ENCODE measurements at places on chromosomes 4 and X.

DNA sequence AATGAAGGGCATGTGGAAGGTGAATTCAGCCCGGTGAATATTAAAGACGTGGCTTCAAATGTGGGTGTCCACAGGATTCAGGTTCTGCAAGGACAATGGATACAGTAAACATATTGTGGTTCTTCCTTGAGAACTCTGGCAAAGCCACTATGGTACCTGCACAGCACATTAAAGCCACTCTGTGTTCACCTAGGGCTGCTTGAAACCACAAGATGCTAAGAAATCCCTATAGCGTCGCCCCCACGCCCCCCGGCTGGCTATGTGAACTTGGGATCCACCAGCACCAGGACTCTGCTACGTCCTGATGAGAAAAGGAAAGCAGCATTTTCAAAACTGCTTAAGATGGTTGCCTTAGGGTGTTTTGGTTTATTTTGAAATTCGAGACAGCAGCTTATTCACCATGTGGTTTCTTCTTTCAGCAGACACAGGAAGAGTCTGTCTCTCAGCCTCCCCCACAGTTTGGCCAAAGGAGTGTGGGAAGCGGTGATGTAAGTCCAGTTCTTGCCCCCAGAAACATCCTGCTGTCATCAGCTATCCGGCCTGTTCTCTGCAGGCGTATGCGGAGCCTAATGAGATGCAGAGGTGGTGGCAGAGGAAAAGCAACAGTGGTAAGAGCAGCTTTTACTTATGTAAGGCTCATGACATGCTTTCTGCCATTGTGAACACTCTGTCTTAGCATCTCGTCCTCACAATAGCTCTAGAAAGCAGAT is 111.5 kb downstream of the AFAP1 start:
- DNase-seq: peak; percentile 84

GRCh38 chr4:62018537-62018936 is 818.4 kb downstream of the ADGRL3 start:
- DNase-seq: no peak

GRCh38 chr4:158865520-158866177 is 96.8 kb downstream of the FNIP2 start:
- no peak for DNase-seq

GRCh38 chr4:179855469-179855868 is 2387.7 kb upstream of the TENM3 start:
- no peak for DNase-seq

- no peak for DNase-seq
These were observed 8.3 kb downstream of the NDP start for GRCh38 chrX:43964936-43965335.

DNA sequence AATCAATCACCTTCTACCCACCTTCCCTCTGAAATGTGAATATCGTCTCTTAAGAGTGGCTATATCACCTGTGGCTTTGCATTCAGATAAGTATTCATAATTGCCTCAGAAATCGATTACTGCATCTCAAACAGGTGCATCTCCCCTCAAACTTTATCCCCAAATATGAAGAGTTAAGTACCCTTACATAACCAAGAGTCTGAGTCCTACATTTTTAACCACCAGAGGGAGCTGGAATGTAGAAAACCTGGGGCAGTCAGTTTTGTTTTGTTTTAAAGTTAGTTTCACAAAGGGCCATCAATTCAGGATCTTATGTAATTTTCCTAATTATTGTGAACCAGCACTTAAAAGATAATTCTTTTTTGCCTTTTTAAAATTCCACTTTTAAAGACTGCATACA is 5.7 kb downstream of the TCEANC start:
- DNase-seq: no peak

DNA sequence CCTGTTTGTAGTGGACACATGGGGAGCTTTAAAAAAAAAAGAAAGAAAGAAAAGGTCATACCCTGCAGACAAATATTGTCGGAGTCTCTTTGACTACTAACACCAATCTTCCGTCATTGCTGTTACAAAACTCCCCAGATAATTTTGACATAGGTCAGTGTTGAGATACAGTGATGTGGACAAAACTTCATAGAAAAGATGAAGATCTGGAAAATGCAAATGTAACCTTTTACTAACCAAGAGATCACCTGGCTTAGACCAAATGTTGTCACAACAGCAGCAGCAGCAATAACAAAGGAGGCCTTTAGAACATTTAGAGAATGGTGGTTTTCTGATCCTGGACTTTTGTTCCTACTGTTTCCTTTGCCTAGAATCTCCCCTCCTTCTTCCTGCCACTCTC is 8.1 kb upstream of the COMMD8 start:
- DNase-seq: no peak

DNA sequence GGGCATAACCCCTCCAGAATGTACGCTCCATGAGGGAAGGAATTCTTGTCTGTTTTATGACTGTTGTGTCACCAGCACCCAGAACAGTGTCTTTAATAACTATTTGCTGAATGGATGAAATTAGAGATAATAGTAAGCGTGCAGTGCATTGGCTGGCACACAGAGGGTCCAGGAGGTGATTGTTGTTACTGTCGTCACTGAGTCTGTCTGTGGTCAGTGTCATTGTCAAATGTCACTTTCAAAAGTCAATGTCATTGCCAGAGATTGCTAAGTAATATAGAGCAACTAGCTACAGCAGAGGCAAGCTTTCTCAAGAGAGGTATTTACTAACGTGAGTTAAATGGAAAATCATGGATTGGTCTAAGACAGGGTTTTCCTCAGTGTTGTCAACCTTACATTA is 70.7 kb downstream of the ARHGEF38 start:
- DNase-seq: no peak

- DNase-seq: no peak
These were observed 307.8 kb upstream of the GIMD1 start for GRCh38 chr4:106676173-106676921.

- no peak for DNase-seq
These were observed 26.4 kb upstream of the TMPRSS11B start for GRCh38 chr4:68271851-68272357.

DNA sequence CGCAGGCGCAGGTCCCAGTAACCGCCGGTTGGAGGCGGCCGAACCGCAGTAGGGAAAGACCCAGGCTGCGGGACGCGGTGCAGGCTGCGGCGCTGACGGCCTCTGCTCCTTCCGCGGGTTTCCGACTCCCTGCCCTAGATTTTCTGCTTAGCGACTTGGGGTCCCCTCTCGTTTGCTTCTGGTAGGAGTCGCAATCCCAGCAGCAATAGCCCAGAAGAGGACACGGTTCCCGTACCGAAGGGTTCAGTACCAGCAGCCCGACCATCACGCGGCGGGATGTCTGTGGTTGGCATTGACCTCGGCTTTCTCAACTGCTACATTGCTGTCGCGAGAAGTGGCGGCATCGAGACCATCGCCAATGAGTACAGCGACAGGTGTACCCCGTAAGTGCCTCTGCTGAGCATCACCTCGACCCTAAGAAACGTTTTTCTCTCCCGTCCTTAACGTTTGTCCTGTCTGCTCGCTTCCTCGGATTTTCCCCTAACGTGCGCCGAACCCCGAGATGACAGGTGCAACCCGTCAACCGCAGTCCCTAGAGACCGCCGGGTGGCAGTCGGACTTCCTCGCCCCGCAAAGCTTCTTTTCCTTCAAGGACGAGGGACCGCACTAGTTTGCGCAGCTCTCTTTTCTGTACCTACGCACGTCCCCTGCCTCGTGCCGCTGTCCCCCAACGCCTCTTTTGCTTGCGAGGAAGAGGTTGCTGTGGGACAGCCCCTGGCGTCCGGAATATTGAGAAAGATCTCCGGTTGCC is at the start of gene HSPA4L:
HSPA4L (plus strand) TSS at position 48 of the 751 bp plus-strand sequence; CDS start at position 277, 229 bp downstream.
- no peak for DNase-seq

GRCh38 chrX:153722704-153723350 is 1.4 kb downstream of the BCAP31 start:
- peak; percentile 26 for DNase-seq

DNA sequence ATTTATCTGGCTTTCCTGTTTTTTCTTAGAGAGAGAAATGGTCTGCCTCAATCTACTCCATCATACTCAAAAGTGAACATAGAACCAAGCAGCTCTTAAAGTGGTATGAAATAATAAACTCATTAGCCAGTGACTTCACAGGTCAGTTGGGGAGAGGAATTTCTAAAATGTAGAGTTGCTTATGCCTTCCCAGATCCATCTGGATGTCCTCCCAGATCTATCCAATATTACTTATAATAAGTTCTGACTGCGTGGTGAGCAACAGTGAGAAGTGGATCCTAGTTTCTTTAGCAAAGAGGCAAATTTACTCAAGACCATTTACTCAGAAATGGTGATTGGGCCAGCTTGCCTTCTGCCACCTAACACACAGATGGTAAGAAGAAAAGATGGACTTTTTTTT is 748.0 kb downstream of the PCDH18 start:
- DNase-seq: no peak

DNA sequence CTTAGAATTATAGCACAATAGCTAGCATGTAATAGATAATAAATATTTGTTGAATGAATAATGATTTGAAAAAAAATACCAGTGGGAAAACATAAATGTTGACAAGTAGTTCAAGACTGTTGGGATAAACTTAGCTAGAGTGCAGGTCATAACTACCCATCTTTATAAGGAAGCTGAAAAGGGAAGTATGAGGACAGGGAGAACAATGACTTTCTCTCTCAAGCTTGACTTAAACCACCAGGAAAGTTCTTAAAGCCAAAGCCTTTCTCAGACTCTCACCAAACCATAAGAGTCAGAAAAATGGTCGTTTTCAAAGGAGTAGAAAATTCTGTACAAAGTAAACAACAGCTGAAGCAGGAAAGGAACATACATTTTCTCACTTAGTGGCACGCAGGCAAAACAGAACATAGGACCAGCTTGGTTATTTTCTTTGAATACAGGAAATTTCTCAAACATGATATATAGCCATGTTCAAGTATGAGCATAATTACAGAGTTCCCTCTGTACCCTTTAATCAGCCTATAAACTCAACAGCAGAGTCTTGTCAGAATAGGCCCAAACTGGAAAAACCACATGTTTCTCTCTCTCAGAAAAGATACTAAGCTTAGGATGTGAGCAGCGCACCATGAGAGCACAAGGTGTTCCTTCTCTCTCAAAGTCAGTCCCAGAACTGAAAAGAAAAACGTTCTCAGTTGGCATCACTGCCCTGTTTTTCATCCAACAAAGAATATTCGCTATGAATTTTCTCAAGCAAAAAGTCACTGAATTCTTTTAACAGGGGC is 28.7 kb downstream of the MAPK10 start:
- DNase-seq: no peak

GRCh38 chr4:29046186-29046585 is 1674.0 kb upstream of the PCDH7 start:
- DNase-seq: no peak

- DNase-seq: no peak
These were observed 8.7 kb downstream of the PYURF start for GRCh38 chr4:88514557-88515511.

GRCh38 chr4:572594-572993 is 3.5 kb downstream of the TMEM271 start:
- DNase-seq: no peak

DNA sequence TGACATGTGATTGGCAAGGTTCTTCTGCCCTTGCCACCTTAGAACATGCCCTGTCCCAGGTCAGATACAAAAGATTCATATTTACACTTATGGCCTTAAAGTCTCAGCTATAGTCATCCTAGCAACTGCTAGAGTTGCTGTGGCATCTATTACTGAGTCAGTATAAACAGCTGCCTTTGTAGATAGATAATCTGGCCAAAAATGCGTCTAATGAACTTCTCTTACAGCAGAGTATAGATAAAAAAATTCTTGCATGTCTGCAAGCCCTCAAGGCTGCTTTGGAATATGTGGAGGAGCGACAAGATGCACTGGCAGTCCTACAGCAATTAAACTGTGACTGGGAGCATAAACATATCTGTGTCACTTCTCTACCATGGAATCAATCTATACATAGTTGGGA is 1209.7 kb upstream of the PABPC4L start:
- DNase-seq: no peak

- no peak for DNase-seq
These were observed 56.8 kb downstream of the PCDH7 start for GRCh38 chr4:30776921-30777415.

DNA sequence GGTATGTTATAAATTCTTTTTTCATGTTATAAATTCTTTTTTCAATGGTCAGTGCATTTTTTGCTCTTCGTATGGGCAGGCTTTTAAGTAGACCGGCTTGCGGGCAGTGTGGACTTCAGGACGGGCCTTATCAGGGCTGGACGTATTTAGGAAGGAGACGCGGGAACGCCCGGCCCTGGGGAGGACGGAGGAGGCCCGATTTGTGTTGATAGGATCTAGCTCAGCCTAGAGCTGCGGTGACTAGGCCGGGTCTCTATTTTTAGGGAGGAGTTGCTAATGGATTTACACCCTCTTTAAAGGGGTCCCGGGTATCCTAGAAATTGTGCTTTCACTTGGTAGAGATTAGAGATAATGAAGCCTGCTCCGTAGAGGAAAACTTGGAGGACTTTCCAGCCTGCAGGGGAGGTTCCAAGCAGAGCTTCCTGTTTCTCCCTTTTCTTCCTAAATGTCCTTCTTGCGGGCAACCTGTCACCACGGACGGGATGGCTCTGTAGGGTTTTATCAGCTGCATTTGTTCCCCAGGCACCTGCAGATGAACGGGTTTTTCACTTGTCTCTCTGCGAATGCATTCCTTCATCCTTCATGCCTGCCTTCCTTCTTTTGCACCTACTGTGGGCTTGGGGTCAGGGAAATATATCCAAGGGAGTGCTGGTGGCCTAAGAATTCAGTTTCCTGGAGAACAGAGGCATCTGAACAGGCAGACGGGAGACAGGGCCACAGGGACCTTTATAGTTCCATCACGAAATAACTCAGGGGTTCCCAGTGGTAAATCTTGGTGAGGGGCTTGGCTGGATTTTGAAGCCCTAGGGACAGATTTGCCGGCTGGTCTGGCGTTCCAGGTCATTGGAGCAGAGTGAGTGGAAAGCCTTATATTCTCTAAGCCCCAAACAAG is 1.4 kb downstream of the CD99 start:
- DNase-seq: peak; percentile 43

GRCh38 chr4:126526335-126526734 is 1106.4 kb upstream of the INTU start:
- DNase-seq: no peak

GRCh38 chr4:145881989-145882388 is 56.6 kb downstream of the ZNF827 start:
- no peak for DNase-seq

- no peak for DNase-seq
These were observed 131.3 kb downstream of the FAAH2 start for GRCh38 chrX:57417827-57418226.

GRCh38 chr4:165877286-165877685 is 4.2 kb downstream of the TLL1 start:
- DNase-seq: no peak

DNA sequence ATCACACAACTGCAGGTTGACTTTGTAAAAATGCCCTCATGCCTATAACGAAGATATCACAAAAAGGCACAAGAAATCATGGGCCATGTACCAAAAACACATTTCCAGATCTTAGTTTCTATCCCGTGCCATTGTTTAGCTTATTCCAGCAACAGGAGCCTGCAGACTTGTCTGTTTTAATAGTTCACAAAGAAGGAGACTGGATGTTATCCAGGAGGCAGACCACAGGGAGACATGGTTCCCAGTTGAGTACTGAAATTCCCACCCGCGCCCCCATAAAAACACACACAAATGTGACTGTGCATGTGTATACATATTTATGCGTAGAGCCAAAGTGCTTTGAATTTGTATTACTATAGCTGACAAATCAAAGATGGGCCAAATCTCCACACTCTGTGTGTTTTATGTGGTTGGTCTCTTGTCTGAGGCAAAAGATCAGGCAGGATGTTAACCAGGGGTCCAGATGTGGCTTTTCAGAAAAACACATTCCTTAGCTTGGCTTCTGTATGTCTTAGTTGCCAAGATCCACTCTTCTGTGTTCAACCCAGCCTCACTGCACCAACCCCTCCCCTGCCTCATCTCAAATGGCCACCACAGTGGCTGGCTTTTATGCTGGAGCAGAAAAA is 469.2 kb upstream of the DIPK2B start:
- DNase-seq: no peak

Data from activated CD4-positive, alpha-beta memory T cell treated with anti-CD3 and anti-CD28 coated beads for 36 hours (primary cell).